Stimulated activated CD4-positive, alpha-beta T cell treated with anti-CD3 and anti-CD28 coated beads, Interleukin-2, amount 100 ng/mL, for 24 hours (primary cell): ENCODE measurements at places on chromosomes 3 and 15.
A peak's percentile ranks its signal among the peaks of the same experiment; 100 is the strongest.

DNA sequence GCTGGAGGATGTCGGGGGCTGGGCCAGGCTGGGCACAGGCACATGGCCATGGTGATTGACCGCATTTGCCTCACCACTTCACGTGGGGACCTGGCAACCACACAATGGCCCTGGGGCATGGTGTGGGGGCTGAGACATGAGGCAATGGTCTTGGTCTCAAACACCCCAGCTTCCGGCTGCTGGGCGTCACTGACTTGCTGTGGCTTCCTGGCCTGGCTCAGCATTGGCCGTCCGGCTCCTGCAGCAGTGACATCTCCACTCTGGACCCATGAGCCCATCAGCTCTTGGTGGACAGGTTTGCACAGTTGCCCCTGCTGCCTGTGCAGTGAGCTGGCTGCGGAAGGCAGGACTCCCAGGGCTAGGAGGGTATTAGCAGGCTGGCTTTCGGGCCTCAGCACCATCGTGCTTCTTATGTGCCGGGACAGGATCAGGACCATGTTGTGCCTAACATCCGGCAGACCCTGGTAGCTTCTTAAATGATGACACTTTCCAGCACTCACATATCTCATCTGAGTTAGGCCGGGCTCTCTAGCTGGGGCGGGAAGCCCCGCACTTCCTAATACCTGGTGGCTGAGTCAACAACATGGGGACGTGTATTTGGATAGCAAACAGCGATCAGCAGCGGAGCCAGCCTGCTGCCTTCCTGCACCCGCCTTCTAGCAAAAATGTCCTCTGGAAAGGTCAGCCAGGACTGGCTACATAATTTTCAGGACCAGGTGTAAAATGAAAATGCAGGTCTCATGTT, 34.1 kb downstream of the ZNF710 start:
- no peak for DNase-seq

DNA sequence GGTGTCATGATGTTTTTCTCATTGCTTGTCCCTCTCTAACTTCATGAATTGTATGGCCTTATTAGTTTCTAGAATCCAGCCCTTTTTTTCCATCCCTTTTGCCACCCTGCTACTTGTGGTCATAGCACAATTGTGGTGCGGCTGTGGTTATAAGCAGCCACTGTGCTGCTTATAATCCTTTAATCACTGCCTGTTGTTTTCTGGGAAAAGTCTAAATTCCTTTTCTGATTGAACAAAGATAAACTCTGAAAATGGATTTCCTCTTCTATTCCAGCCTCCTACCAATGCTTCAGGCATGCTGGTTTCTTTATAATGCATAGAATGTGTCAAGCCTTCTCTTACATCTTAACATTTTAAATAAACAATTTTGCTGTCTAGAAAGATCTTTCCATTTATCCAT, 319.5 kb downstream of the C3orf38 start:
- no peak for DNase-seq

GRCh38 chr3:150635076-150635475, 32.0 kb downstream of the SELENOT start:
- no peak for DNase-seq

DNA sequence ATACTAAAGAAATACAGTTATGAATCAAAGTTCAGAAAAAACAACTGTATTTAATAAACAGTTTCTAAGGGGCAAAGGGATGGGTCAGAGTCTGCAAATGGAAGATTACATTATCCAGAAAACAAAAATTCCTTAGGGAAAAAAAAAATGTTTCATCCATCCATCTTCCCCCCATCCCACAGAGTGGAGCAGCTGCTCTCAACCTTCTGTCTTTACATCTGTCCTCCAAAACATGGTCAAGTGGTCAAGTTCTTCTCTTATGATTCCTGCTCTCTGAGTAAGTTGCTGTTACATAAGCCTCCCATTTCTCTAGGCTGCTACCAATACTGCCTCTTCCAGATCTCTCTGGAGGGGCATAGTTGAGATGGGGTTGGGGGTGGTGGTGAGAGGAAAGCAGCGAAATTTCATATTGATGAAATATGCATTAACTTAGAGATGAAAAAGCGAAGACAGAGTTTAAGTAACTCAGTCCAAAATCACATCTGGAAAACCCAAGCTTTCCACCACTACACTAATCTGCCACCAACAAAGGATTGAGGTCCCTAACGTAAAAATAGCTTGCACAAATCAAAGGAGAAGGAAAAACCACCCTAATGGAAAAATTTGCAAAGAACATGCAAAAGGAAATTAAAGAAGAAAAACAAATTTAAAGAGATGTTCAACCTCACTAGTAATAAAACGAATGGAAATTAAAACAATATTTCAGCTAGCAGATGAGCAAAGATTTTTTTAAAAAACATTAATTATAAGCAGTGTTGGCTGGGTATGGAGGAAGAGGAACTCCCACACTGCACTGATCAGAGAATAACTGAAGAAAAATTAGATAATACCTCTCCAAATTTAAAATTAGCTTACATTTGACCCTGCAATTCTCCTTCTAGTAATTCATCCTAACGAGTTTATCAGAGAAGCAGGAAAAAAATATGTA, 109.5 kb downstream of the ST8SIA2 start:
- DNase-seq: no peak

GRCh38 chr15:30770759-30771158, 133.0 kb upstream of the FAN1 start:
- DNase-seq: no peak

DNA sequence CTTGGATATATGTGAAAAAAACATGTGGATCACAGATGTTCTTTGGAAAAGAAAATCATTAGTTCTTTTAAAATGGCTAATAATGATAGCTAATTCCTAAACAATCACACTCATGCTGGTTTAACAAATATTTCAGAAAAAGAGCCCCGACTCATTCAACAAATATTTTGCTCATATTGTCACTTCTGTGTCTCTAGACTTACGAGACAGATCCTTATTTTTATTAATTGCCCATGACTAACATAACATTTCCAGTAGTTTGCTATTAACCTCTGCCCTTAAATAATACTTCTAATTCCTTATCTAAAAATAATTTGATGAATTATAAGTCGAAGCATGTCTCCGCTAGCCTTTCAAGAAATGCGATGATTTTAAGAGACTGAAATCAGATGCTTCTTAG, 70.4 kb downstream of the SATB1 start:
- DNase-seq: no peak

DNA sequence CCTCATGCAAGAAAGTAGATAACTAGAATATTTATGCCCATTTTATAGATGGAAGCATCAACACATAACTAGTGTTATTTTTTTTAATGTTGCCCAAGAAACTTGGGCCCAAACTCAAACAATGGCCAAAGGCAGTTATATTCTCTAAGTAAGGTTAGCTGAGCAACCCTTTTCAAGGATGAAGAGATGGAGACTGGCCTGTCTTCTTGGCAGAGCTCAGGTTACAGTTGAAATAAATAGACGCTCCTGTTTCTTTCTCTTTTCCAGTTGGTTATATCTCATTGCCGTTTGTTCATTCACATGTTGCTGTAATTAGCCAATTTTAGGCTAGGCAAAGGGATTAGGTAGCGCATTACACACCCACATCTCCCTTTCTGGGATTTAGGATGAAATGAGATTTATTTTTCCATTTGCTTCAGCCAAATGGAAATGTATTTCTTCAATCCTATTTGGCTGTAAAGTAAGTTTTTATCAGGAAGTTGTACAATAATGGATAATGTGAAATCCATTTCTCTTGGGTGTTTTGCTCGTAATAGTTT, 93.2 kb downstream of the CMSS1 start:
- DNase-seq: no peak

- no peak for DNase-seq
Observed at GRCh38 chr3:190574473-190574872, 60.6 kb downstream of the IL1RAP start.

GRCh38 chr3:36219398-36219797, 160.9 kb upstream of the STAC start:
- no peak for DNase-seq

- DNase-seq: no peak
Observed at GRCh38 chr3:42846685-42847522, 28.8 kb downstream of the CYP8B1 start.

- no peak for DNase-seq
Observed at GRCh38 chr15:99085413-99086326, 19.2 kb upstream of the SYNM start.

DNA sequence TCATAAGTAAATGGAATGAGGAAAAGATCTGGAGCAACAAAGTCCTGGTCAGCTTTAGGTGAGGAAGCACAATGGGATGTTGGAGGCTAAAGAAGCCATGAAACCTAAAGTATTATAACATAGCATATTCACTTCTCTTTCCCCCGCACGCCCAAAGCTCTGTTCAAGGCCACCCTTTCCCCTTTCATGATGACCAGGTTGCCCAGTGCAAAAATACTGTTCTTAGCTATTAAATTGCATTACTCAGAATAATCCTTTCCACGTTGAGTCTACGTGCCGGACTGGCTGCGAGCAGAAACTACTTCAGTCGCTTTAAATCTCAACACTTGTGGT, 589 bp upstream of the MAPKBP1 start:
- DNase-seq: no peak

DNA sequence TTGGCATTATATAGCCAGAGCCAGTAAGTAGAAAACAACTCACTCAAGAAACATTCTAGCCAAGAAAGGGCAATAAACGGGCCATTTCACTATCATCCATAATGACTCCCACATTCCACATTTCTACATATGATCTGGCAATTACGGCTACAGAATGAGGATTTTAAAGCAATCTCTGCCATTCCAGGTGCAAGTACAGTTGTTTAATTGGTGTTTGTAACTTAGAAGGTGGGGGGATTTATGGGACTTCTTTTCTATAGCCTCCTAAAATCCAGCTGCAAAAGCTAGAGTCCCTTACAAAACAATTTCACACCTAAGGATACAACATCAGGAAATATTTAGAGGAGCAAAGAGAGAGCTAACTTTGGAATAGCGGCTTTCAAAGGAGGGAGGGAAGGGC, 295.4 kb upstream of the RORA start:
- no peak for DNase-seq

DNA sequence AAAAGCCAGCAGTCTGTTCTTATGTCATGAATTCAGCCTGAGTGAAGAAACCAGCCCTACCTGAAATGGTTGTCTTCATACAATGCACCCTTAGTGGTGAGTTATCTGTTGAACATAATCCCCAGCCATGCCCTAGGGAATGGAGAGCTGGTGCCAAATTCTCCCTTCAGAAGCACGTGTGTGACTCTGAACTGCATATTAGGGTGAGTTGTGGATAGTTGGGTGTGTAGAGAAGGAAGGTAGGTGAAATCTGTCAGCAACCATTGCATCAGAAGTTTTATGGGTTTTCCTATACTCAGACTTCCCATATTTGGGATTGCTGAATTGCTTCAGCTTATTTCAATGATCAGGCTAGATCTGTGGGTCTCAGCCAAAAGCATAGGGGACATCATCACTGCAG, 46.5 kb upstream of the TP63 start:
- DNase-seq: no peak

- no peak for DNase-seq
Observed at GRCh38 chr15:83194528-83194927, 13.1 kb downstream of the HDGFL3 start.

- DNase-seq: no peak
Observed at GRCh38 chr3:146851665-146852064, 246.5 kb upstream of the PLSCR5 start.

GRCh38 chr15:46456456-46456855, 821.6 kb downstream of the SQOR start:
- no peak for DNase-seq

DNA sequence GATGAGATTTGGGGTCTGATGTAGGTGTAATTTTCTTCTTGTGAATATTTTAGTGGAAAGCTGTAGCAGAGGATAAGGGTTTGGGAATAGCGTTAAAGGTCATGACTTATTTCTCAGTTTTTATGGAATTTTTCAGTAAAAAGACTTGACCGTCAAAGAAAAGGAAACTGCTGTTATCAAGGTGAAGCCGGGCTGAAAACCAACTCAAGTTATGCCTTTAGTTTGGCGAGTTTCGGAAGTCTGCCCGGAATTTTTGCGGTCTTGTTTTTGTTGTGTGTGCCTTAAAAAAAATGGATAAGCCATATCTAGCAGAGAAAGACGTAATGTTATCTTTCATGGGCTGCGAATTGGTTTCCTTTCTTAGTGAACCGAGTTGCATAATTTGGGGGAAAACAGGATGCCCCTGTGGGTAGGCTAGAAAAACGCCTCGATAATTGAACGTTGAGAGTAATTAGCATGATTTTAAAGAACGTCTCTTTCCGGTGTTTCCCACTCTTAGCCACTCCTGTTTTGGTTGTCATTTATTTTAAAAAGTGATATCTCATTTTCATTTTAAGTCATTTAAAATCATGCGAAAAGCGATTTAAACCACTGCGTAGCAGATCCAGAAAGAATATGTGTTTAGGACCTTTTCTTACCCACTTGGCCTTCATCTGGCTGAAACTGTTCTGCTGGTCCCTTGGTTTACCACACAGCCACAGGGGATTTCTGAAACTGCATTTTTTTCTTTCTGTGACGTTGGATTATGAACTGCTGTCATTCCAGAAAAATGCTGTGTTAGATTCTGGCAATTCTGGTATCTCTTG, 1.1 kb downstream of the NFKBIZ start:
- DNase-seq: peak; percentile 41

DNA sequence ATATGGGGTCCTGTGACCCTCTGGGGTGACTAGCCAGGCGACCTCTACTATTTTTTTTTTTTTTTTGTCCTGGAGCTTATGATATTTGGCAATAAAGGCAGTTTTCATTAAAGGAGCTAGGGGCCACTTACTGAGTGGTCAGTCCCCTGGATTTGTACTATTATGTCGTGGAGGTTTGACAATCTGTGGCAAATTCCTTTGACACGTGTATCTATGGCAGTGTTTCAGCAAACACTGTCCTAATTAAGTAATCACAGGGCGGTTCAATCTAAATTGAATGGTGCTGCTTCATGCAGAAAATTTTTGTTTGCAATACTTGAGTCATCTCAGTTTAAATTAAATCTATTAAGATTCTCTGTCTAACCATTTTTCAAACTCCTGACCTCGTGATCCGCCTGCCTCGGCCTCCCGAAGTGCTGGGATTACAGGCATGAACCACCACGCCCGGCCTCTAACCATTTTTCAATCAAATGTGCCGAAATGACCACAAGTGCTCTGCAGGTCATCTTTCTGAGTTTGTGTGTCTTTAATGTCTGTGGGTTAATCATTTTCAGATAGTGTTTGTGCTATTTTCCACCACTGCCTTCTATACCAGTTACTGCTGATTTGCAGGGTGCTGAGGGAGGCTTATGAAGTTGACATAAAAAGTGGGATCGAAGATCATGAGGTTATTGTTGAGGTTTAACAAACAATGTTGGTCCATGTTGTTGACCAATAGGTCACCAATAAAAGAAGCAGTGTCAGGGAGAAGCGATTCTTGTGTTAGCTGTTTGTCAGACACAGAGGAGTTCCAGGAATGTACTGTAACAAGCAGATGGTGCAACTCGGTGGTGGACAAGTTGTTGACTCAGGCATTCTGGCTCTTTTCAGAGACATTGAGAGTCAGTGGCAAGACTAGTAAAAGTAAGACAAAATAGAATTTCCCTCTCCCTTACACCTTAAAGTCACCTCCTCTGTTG, 18.6 kb upstream of the SLC2A2 start:
- no peak for DNase-seq

- DNase-seq: no peak
Observed at GRCh38 chr3:74801924-74802323, 187.5 kb upstream of the CNTN3 start.
